Activated CD4-positive, alpha-beta T cell treated with anti-CD3 and anti-CD28 coated beads, Interleukin-2, amount 10 ng/mL, durations not matched to agents 7 days and 5 days (primary cell): ENCODE measurements at places on chromosomes 3 and 15.

DNA sequence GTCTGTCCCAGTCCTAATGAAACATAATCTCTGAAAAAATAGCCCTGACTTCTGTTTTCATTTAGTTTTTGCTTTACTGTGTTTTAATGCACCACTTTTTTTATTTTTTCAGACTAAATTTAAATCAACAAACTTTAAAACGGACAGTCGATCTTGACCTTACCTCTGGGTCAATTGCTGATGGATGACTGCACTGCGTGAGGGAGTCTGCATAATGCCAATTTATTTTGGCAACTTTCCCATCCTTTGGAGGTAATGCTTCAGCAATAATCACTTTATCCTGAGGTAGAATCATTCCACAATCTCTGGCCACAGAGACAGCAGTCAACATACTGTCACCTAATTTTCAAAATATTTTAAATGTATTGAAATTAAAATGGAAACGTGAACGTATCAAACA is 32.5 kb upstream of the GP5 start:
- no peak for DNase-seq

GRCh38 chr15:74542166-74543042 is 1.4 kb downstream of the ARID3B start:
- DNase-seq: no peak

GRCh38 chr3:141384157-141384556 is 15.9 kb downstream of the ZBTB38 start:
- DNase-seq: no peak

- no peak for DNase-seq
These were observed 37.2 kb upstream of the TM4SF1 start for GRCh38 chr3:149414557-149415231.

DNA sequence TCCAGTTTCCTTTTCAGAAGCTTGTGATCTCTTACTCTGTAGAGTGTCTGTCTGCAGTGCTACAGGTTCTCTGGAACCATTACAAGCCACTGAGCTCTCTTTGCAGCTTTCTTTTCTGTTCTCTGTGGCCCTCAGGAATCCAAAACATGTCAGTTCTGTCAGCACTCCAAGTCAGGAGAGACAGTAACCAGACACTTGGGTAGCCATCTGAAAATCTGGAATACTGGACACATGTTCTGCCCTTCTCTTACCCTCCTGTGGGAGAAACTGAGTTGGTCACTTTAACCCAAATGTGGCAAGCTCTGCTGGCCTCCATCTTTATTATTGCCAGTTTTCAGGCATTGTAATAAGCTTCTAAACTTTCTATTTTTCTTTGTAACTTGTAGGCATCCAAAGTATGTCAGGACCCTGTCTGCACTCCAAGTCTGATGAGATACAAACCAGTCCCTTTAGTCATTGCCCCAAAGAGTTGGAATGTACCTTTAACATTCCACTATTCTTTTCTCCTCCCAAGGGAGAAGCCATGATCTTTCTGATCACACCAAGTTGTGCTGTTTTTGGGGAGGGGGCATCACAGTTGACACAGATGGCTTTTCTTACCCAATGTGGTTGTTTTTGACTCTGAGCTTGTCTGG is 183.7 kb downstream of the DPH6 start:
- DNase-seq: no peak
